ENCODE measurements at places on chromosomes 5 and 9.
A peak's percentile ranks its signal among the peaks of the same experiment; 100 is the strongest.

DNA sequence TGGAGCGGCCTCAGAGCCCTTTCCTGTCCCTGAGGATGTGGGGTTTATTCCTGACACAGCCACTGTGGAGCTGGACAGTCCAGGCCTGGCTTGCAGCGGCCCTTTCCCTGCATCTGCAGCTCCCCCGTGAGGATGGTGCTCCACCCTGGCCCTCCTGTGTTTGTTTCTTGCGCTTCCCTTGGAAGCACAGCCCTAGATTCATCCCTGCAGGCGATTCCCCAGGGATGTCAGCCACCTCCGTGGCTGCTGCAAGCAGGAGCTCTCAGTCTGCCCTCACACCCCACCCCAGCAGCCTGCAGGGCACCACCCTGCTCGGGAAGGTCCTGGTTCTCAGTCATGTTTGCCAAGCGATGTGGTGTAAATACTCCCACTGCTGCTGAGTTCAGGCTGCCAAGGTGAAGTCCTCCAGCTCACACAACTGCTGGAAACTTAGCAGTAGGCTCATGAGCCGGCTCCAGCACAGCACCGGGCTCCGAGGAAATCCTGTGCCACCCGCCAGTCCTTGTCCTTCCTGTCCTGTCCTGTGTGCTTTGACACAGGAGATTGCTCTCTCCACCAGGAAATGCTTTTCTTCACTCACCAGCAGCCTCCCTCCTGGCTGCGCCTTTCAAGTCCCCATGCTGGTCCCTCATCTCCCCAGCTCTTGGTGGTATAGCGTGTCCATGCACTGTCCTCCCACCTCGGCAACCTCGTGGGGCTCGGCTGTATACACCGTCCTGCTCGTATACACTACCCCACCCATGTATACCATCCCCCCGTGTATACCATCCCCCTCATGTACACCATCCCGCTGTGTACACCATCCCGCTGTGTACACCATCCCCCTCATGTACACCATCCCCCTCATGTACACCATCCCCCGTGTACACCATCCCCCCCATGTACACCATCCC is 16.2 kb downstream of the ROPN1L start:
- DNase-seq: no peak

- DNase-seq: peak; percentile 78
Observed at GRCh38 chr5:150458802-150459557, 9.4 kb upstream of the RPS14 start.

GRCh38 chr9:82665324-82665723 is 397.6 kb downstream of the RASEF start:
- DNase-seq: no peak

GRCh38 chr9:28378231-28378630 is 805.0 kb upstream of the C9orf72 start:
- no peak for DNase-seq

DNA sequence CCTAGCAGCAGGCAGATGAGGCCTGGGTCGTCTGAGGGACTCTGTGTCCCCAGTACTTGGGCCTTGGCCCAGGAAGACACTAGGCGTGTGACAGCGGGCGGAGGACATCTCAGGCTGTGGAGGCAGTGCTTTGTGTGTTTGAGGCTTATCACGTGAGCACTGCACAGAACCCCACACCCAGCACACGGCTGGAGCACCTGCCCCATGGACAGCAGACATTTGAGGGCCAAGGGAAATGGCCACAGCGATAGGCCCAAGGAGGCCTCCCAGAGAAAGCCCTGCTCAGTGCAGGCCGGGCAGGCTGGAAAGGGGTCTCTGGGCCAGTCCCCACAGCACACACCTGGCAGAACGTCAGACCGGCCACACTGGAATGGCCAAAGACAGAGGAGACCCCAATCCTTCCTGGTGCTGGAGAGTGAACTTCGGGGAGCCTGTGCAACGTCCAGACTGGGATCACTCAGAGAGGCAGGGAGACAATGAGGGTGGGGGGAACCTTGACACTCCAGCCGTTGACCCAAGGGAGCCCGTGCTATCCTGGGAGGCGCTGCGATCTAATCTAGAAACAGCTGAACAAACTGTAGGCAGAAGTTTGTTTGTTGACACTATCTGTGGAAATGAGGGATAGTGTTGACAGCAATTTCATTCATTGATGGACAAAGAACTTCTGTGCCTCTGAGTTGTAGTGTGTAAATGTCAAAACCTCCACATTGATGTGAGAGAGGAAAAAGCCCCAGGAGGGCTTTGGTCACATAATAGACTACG is 19.6 kb upstream of the FLT4 start:
- no peak for DNase-seq

GRCh38 chr9:89388084-89388867 is 70.0 kb downstream of the SECISBP2 start:
- no peak for DNase-seq

Measured in GM06990 (cell line).